ENCODE measurements at places on chromosomes 11 and 22.

DNA sequence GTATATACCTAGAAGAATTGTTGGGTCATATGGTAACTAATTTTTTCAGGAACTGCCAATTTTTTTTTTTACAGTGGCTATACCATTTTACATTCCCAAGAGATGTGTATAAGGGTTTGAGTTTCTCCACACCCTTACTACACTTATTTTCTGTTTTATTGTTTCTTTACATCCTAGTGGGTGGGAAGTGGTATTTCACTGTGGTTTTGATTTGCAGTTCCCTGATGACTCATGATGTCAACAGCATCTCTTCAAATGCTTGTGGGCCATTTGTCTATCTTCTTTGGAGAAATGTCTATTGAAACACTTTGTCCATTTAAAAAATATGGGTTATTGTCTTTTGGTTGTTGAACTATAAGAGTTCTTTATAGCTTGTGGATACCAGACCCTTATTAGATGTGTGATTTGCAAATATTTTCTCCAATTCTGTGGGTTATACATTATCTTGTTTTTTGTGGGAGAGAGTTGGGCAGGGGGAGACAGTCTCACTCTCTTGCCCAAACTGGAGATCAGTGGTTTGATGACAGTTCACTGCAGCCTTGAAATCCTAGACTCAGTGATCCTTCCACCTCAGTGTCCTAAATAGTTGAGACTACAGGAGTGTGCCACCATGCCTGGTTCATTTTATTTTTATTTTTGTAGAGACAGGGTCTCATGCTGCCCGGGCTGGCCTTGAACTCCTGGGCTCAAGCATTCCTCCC is 30.3 kb upstream of the PISD start:
- peak; percentile 85 for DNase-seq

DNA sequence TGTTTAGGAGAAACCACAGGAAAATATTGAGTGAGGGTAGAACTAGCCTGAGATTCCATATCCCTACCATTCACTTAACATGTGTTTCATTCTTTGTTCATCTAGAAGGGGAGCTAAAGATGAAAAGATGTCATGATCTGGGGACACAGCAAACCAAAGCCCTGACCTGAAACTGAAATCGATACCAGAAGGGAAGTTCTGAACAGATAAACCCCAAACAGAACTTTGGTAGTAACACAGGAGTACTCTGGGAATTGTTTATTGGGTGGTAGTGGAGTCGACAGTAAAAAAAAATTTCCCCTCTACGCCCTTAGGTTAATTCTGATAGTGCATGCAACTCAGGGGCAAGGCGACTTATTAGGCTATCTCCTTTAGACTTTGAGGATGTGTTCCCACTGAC is 27.2 kb downstream of the OR2AT4 start:
- no peak for DNase-seq

GRCh38 chr11:73292525-73292894 is 15.6 kb upstream of the ARHGEF17 start:
- no peak for DNase-seq

DNA sequence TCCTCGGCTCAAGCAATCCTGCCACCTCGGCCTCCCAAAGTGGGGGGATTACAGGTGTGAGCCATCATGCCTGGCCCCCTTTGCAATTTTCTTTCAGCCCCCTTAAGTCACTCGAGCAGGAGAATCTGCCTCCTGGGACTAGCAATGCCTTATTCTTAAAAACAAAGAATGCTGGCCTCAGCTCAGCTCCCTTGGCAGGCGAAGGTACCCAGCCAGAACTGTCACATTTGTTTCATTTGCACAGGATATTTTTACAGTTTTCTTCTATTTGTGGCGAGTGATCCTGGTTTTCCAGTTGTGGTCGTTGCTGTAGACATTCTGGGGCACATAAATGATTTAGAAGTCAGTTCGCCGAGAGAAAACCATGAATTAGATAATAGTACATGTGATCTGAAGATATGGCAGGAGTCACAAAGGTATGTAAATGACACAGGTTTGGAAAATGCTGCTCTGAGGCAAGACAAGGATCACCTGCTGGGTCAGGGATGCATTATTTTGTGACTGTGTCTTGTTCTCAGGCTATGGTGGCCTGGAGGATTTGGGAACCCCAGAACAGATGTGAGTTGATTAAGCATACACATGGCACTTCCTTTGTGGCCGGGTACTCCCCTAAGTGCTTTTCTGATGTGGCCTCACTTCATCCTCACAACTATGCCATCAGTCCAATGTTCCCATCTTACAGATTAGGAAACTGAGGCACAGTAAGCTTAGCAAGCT is 51.2 kb upstream of the SLC22A12 start:
- DNase-seq, result no peak

GRCh38 chr11:114237321-114238280 is 58.6 kb upstream of the NNMT start:
- peak; percentile 69 for DNase-seq
